Endodermal cell (in vitro differentiated cells): ENCODE measurements at places on chromosomes 1 and 21.

DNA sequence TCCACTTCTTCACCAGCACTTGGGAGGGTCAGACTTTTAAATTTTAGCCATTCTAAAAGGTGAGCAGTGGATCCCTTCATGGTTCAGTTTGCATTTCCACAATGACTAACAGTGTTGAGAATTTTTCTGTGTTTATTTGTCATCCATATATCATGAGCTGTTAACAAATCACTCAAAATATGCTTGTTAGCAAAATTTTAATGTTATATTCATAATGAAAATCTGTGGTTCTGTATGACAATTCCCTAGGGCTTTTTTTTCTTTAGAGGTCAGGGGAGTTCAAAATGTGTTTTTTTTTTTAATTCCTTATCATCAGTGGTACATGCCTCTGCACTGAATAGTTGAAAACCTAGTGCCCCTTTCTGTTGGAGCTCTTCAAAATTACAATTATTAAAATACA is 682.2 kb upstream of the ADGRL2 start:
- no peak for DNase-seq

GRCh38 chr1:147717051-147717705 is 43.2 kb downstream of the GJA5 start:
- DNase-seq: no peak

DNA sequence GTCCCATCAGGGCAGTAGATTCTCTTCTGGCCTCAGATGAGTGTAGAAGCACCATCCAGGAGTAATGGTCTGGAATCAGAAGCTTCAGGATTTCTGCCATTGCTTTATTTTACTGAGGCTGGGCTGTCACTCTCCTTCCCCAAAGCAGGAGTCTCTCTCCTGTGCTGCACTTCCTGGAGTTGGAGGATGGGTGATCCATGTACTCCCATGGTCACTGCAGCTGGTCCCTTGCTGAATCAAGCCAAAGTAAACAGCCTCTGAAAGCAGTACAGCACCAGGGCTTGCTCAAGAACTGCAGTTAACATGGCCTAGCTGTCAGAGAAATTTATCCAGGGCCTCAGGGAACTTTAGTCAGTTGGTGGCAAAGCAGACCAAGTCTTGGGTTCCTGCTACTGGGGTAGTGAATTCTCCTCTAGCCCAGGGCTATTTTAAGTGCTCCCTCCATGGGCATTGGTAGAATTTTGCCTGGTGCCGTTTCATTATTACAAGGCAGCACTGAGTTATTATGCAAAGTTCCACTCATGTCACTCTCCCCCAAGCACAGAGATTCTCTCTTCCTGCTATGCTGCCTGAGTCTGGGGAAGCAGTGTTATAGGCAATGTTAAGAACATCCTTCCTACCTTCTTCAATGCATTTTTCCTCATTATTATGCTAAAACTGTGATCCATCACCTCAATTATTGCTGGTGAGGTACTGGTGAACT is 29.5 kb downstream of the DRAM2 start:
- DNase-seq: no peak

GRCh38 chr1:40363721-40364120 is 9.8 kb upstream of the SMAP2 start:
- peak; percentile 69 for DNase-seq

- DNase-seq: no peak
Observed at GRCh38 chr1:208028526-208028925, 117.6 kb upstream of the CD34 start.

- DNase-seq: no peak
Observed at GRCh38 chr1:51002516-51002915, 32.5 kb downstream of the CDKN2C start.

DNA sequence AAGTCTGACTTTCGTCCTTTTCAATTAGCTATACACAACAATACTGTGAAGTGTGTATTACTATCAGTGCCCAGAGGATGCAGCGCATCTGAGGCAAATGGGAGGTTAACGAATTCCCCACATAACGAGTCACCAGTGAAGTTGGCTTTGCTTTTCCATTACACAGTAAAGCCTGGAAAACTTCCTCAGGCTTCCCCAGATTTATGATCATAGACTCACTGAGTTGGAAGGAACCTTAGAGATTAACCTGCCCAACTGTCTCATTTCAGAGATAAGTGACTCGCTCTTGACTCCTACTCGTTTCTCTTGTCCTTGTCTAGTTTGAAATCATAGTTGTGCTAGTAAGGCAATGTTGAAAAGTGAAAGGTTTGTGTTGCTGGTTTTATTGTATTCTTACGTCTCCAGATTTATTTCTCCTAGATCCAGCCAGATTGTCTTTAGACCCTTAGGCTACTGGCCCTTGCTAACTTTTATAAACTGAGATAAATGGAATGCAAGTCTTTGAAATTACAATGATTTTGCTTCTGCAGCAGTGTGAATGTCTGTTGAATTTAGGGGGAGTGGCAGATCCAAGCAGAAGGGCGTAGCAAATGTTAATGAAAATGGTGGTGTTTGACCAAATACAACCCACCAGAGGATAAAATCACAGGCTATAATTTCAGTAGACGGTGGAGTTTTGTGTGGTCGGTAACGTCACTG is 17.3 kb downstream of the S1PR1 start:
- no peak for DNase-seq

GRCh38 chr1:213138391-213138790 is 87.3 kb downstream of the RPS6KC1 start:
- no peak for DNase-seq

DNA sequence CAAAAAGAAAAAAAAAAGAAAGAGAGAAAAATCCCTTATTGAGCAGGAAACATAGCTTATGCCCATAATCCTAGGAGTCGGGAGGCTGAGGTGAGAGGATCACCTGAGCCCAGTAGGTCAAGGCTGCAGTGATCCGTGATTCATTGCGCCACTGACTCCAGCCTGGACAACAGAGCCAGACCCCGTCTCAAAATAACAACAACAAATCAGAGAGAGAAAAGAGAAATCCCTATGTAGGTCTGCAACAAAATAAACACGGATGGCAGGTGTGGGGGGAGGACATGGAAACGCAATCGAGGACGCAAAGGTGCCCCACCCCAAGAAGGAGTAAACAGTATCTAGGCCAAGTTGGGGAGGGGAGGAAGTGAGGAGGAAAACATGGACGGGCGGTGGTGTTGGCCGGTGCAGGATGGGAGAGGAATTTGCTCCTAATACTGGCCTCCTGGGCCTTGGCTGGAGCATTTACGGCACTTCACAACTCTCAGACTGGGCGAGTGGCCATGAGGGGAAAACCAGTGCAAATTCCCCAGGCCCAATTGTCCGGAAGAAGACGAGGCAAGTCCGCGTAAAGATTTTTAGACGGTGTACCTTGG is 609 bp upstream of the CHTOP start:
- no peak for DNase-seq

DNA sequence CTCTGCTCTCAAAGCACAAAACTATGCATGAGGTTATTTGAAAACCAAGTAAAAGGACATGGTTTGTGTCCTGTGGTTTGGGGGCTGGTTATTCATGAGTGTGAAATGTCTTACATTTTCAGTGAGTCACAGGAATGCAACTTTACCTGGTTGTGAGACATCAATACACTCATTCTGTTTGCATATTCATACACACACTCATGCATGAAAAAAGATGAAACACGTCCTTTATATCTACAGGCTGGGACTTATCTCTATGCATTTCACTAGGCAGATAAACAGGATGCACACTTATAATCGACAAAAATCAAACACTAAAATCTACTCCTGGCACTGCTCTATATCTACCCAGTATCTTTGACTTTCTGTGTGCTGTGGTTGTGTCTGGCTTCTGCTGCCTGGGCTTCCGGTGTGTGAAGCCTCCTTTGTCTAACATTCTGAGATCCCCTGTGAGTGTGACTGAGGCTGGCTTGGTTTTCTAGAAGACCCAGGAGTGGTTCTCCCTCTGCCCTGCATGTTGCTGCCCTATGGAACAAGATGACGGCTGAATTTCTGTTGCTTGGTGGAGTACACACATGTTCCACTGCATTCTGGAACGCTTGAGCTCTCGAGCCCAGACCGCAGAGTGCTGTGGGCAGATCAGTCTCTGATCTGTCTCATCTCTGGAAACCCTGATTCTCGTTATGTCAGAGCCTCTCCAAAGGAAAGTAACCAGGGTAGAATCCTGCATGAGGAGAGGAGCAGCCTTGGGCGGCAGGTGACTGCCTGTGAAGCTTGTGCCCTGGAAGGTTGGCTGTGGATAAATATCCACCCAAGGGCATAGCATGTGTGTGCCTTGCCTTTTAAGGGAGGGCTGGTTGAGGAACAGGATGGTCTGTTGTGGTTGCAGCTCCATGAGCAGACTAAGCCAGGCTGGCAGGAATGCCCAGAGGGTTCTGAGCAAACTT is 19.7 kb upstream of the FASLG start:
- DNase-seq: no peak

- no peak for DNase-seq
Observed at GRCh38 chr1:51555866-51556619, 37.0 kb upstream of the EPS15 start.

DNA sequence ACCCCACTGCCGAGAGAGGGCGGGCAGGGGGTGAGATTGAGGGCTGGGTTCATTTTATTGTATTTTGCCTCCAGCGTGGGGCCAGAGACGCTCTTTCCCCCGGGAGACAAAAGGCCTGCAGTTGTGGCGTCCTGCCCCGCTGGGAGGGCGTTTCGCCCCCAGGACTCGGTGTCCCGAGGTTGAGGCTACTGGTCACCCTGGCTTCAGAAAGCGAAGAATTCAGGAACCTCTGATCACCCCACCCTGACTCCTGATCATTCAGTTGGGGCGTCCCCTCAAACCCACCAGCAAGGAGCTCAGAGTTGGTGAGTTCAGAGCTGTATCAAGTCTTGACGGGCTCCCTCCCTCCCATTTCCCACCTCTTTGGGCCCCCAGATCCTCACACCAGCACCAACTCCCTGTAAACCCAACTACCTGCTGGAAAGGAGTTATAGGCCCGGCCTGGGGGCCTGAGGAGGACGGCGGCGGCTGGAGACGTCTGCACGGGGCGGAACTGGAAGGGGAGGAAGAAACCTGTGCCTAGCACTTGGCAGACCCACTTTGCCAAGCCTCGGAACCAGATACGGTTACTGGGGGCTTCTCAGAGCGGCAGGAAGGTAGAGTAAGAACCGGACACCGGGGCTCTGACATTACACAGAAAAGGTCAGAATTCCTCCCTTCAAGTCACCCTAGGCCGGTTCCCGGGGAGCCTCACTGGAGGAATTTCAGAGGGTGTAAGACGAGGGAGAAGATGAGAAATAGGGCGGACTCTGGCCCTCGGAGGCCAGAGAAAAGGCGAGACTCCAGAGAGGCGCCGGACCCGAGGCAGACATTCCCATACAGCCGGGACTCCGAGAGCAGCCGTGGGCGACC is 761 bp upstream of the PAX7 start:
- DNase-seq: peak; percentile 77

- DNase-seq: no peak
Observed at GRCh38 chr1:18419845-18420184, 60.9 kb upstream of the KLHDC7A start.

- DNase-seq: no peak
Observed at GRCh38 chr21:46627726-46628125, 7.7 kb upstream of the PRMT2 start.

DNA sequence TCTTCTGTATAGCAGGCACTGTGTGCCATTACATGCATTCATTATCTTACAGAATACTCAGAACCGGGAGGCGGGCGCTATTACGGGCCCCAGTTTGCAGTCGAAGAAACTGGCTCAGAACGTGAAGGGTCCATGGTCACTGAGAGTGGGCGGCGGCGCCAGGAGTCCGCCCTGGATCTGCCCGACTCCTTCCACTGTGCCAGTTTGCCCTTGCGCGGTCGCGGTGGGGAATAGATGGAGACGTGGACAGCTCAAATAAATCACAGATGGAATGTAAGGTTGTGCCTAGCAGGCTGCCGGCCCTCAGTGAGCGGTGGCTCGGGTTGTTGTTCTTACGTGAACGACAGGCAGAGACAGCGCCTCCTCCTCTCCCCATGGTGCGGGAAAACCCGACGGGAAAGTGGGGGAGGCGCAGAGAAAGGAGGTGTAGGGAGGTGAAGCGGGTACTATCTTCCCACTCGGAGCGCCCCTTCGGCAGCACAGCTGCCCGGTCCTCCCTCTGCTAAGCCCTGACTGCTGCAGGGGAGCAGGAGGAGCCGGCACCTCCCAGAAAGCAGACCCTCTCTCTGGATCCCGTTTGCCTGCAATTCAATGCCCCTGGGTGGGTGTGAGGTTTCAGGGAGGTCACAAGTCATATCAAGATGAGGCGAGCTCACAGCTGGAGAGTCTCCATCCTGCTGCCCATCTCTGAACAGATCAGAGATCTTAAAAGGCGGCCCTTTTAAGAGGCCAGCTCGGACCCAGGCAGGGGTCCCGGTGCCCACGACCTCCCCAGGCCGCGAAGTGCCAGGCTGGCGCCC is 1.1 kb downstream of the COL9A2 start:
- peak; percentile 85 for DNase-seq

- no peak for DNase-seq
Observed at GRCh38 chr1:97759078-97759477, 161.8 kb downstream of the DPYD start.

DNA sequence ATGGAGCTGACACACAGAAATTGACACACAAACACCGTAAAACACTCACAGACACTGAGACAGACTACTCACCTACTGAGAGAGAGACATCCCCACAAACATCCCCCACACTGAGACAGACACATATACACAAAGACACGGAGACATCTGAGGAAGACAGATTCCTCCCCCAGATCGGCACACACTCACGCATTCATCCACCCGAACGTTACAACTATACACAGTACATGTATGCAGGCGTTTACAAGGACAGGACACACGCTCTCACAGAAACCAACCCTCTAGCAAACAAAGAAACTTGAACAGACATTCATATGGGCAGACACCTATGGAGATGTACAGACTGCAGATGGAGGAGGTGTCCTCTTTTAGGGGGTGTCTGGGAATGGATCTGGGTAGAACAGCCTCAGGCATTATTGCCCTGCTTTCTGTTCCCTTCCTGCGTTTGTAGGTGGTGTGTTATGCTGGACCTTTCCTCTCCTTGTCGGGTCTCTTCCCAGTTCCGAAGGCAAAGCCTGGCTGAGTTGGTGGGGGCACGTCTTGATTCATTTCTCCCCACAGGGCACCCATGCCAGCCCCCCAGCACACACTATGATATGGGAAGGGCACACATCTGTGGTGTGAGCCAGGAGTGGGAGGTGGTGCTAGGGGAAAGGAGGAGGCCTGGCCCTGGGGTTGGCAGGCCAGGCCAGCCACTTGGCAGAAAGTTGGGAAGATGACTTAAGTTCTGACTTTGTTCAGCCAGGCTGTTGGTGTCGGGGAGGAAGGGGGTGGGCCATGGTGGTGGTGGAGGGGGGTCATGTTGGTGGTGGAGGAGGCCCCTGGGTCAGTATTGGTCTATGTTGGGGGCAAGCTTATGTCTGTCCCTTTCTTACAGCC is 1.5 kb downstream of the KIRREL1 start:
- peak; percentile 57 for DNase-seq

- DNase-seq: no peak
Observed at GRCh38 chr1:168691541-168691940, 37.5 kb downstream of the DPT start.

DNA sequence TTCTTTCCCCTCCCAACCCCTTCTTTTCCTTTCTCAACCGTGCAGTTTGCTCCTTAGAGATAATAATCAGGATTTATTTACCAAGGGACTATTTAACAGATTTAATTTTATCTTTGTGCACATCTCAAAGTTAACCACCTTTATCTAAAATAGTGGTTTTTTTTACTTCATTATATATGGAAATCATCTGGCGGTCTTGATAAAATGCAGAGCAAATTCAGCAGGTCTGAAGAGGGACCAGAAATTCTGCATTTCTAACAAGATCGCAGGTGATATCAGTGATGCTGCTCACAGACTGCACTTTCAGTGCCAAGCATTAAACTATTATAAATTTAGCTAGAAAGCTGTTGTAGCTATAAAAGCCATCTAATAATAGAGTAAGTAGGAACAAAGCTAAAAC is 83.4 kb upstream of the NEGR1 start:
- no peak for DNase-seq
